GM13976 (cell line): ENCODE measurements at places on chromosomes 13 and 19.

GRCh38 chr19:29467824-29468401 lies 57.9 kb upstream of the VSTM2B start:
- DNase-seq = no peak

- DNase-seq = peak; percentile 38
Observed at GRCh38 chr19:11538232-11539036, at the start of gene CNN1. Gene CNN1, plus strand, starts transcription at chr19:11538851. Its CDS starts 77 bp downstream, at chr19:11538928.

DNA sequence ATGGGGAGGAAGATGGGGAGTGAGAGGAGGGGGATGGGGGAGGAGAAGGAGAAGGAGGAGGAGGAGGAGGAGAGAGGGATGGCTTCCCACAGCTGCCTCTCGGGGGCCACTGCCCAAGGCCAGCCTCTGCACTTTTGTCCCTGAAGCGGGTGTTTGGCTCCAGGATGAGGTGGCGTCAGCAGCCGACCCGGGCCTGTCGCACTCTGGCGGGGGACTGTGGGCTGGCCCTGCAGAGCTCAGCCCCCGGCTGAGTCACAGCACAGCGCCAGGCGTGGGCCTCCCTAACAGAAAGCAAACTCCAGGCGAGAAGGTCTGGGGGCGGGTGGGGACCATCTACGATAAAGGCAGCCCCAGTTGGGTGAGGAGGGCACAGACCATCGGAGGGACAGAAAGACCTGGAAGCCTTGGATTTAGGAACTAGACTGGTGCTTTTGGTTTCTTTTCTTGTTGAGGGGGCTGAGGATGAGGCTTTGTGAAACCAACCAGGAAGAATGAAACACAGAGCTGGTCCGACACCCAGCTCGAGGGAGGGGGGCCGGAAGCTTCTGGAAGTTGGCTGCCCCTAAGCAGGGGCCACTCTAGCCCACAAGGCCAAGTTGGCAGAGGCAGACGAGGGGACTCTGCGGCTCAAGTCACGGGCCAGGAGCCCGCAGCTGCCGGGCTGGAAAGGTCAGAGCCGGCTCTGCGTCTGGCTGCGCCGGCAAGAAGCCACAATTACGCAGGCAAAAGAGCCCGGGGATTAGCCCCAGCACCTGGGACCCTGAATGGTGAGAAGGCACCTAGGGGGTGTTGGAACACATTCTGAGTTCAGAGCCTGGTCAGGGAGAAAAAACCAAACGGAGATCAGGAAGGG lies 18.2 kb downstream of the LSM4 start:
- DNase-seq = peak; percentile 91

DNA sequence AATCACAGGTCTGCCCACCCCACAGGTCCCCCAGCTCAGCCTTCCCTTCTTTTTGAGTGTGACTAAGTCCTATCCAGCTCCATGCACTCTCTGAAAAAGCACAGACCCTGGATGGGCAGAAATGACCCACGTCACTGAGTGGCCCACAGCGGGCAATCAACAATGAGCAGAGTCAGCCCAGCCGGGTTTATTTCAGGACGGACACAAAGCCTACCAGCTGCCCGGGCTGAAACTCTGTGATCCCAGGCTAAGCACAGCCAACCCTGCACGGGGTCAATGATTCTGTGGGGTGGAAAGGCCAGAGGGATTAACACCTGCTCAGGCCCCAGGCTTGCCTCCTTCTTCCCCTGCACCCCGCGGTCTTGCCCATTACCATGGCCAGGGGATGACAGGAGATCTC lies 8.4 kb downstream of the NAPA start:
- no peak for DNase-seq

DNA sequence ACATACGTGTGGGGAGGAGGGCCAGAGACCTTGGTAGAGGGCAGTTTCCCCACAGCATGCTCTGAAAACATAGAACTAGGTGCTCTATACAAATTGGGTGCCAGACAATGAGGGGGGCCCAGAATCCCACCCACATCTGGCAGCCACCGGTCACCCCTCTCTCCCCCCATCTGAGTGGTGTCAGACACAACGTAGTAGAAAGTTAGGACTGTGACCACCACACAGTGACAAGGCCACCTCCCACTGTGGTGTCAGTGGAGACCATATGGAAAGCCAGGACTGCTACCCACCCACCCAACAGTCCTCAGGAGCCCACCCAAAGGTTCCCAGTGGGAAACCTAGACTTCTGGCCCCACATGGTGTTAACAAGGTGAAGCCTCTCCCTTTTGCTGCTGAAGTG lies 2.1 kb upstream of the ATP4B start:
- DNase-seq = no peak

DNA sequence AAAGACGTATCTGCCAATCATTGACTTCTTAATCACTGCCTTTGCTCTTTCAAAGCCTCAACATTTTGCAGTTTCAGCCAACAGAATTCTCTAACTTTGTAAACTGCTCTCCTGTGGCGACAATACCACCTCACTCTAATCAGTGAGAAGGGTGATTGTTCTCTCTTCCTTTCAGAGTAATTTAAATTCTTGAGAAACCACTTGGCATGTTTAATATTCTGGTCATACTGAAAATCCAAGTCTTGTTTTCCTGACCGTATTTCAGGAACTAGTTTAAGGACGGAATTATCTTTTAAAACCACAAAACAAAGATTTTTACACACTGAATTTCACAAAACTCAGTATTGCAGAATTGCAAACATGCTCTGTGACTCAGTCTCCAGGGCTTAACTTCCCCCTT lies 5.2 kb upstream of the CDC16 start:
- no peak for DNase-seq

DNA sequence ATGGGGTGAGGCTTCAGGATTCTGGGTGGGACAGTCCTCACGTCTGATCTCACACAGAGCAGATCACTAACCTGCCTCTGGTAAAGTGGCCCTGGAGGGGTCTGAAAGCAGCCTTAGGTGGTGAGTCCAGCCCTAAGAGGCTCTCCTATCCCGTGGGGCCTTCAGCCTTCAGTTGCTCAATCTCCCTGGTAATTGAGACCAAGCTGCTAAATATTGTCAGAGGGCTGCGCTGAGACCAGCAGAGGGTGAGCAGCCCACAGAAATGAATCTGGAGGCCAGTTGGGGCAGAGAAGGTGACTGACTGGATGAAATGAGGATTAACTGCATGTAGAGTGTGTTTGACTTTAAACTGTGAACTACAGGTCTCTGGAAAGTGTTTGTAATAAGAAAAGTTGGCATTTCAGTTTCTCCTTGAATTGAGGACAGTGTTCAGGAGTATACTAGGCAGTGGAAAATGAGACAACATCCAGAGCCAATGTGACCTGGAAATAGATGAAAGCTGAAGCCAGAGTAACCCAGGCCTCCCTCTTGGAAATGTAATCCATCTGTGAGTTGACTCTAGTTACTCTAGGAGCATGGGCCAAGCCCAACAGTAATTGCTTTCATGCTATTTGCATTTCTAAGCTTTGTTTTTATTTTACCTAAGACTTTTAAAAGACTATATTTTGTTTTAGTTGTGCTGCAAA lies 14.3 kb upstream of the HSPH1 start:
- DNase-seq = no peak

DNA sequence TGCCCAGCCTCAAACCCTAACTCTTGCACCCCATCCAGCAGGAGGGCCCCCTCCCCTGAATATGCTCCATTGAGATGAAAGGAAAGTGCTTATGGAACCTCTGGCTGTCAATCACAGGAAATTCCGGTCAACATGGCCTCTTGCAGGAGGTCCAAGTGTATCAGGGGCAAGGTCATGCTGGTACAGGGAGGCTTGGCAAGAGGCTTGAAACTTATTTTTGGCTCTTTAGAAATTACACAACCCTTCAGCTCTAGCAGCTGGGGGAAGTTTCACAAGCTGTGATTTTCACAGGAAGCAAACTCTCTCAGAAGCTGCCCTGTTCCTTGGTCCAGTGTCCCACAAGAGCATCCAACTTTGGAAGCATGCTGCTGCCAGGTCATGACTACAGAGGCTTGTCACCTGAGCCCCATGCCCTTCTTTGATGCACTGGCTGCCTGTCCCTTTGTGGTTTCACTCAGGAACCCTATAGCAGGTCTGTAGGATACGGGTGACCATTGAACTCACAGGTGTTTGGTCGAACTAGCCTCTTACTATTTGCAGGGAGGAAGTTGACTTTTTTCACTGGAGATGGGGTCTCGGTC lies 8.4 kb downstream of the ASF1B start:
- DNase-seq = no peak

DNA sequence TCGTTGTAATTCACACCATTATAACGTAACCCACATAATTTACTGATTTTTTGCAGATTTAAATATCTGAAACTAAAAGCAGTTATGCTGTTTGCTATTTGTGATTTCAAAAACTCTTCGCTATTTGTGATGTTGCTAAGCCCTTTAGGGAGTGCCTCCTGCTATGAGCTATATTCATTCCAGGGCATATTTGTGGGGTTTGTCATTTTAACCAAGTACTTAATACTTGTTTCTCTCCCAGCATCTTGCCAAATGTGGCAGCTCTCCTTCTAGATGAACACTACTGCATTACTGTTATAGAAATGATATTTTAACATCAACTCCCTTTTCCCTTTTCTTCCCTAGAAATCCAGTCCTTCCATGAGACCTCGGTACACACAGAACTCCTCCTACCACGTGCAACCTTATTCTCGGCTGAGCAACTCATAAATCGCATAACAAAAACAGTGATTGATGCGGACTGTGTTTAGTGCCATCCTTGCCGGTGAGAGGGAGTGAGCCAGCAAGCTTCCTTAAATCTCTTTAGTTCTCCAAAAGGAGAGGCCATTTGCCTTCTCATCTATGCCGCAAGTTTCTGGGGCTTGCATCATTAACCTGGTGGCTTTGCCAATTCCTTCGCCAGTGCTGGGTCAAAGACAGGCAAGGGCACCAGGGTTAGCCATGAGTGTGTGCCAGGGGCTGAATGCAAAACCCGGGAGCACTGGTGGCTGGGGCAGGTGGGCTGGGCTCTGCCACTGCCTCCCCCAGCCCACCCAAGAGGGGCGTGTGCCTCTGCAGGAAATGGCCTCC lies 33.4 kb downstream of the RFX2 start:
- no peak for DNase-seq

DNA sequence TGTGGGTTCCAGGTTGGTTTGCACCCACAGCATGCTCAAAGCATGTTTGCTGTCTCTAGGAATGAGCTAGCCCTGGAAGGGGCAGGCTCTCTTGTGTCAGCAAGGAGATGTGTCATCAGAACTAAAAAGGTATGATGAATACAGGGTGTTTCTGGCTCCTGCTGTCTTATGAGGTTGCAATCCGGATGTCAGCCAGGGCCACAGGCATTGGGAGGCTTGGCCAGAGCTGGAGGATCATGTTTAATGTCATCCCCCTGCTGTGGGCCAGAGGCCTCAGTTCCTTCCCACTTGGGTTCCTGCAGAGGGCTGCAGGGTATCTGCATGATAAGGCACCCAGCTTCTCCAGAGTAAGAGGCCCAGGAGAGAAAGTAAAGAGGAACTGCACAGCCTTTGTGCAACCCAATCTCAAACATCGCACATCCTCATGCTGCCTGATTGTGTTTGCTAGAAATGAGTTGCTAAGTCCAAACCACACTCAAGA lies 193.6 kb downstream of the COL4A1 start:
- DNase-seq = no peak

DNA sequence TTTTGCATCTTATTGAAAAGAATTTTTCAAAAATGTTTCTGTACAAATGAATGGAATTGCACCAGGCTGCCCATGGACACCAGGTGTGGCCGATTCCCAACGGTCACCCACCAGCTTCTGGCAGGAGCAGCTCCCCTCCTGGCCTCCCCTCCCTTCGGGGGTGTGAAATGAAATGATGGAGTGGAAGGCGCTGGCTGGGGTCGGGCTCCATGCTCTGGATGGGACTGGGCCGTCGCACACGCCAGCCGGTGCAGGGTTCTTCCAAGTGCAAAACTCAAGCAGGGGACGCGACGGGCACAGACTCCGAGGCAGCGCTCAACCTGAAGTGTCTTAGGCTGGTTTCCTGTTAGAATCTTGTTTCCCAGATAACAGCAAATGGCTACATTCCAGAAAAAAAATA lies 21.9 kb downstream of the C19orf44 start:
- DNase-seq = no peak

GRCh38 chr13:51532736-51533197 lies 51.5 kb upstream of the WDFY2 start:
- no peak for DNase-seq

DNA sequence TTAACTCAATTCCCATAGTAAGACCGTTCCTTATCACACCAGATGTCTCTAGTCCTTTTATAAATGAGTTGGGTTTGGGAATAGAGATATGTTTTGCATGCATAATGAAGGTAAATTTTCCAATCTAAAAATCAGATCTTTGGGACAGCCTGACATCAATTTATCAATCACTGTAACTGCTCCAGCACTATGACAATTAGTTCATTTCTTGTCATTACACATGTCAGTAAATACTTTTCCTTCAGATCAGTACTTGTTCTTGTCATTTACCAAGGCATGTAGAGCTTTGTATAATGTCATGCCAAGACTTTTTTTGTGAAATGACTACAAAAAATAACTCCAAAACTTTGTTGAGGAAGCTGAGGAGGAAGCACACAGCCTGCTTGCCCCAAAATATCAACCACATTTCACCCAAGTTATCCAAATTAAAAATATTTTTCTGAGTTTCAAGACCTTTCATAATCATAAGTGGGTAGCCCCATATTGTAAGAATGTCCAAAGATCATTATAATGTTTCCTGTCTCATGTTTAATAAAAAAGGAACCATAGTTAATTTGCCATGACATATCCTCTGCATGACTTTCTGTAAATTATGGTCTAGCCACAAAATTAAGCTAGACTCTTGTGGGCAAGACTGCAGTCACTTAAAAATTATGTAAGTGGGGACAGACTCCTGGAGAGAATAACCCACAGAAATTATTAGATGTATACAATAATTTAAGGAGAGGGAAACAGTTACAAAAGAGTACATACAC lies 586.8 kb downstream of the TBC1D4 start:
- DNase-seq = no peak

GRCh38 chr13:27476943-27477703 lies 26.8 kb upstream of the MTIF3 start:
- peak; percentile 52 for DNase-seq

- no peak for DNase-seq
Observed at GRCh38 chr19:2164020-2164998, 576 bp downstream of the DOT1L start.

DNA sequence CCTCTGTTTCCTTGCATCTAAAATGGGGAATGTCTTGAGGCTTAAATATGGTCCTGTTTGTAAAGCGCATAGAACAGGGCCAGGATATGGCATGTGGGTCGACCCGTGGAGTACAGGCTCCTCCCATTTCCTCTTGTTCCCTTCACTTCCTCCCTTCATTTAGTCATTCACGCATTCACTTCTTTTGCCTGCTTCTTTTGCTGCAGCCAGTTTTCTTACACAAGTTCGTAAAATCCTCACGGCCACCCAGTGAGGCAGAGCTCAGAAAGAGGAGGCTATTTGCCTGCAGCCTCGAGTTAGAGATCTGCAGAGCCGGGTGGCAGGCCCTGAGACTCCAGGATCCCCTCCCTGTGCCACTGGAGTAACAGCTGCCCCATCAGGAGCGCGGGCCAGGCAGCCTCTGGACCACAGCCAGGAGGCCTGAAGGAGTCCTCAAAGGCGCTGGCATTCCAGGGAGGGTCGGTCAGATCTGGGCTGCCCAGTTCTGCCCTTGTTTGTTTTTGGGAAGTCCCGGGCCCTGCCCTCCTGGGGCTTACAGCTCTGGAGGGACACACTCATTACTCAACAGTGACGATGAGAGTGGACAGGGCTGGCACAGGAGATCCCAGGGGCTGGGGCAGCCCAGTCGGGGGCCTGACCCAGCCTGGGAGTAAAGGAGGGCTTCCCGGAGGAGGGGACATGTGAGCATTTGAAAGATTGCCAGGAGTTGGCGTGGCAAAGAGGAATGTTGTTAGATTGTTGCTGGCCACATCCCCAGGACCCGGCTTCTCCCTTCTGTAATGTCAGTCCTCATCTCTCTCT lies 4.6 kb downstream of the PPP5C start:
- peak; percentile 41 for DNase-seq

- no peak for DNase-seq
Observed at GRCh38 chr19:45262570-45262969, 11.5 kb downstream of the MARK4 start.

- DNase-seq = no peak
Observed at GRCh38 chr19:47716270-47716937, 3.2 kb downstream of the EHD2 start.
